ENCODE measurements at places on chromosomes 2 and 18. TPM values are rescaled to one million over a fixed set of nuclear protein-coding genes. Genes with fewer than 3 reads are reported as not detected.

Gene REG1B
- total RNA-seq: not detected

Gene KIF1A
- total RNA-seq: 41.1 TPM

Gene SPP2
- not detected for total RNA-seq

Gene SLC4A5
- 2.0 TPM for total RNA-seq

Gene METTL21A
- 65.2 TPM for total RNA-seq

DNA sequence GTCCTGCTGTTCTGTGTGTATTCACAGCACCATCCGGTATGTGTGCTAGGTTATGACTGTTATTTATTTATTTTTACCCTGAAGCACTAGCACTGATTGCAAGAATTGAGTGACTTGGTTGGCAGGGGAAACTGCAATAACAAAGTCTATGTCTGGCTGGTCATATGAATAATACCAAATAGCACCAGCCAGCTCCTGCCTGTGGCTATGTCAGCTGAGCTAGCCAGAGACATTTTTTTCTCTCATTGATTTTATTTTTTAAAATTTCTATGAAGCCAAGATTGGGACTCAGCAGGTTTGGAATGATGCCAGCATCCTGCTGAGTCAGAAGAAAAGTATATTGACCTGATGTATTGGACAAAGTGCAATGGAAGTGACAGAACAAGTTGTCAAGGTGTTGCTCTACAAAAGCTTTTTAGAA lies 188.5 kb upstream of the CDH2 start:
- DNase-seq: no peak

GRCh38 chr2:37827455-37827854 lies 97.6 kb upstream of the RMDN2 start:
- DNase-seq: no peak

DNA sequence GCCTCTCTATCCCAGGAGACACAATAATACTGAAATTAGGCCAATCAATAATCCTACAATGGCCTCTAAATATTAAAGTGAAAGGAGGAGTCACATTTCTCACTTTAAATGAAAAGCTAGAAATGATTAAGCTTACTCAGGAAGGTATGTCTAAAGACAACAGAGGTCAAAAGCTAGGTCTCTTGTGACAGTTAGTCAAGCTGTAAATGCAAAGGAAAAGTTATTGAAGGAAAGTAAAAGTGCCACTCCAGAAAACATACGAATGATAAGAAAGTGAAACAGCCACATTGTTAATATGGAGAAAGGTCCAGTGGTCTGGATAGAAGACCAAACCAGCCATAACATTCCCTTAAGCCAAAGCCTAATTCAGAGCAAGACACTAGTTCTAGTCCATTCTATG lies 9.5 kb downstream of the SESTD1 start:
- no peak for DNase-seq

GRCh38 chr18:2978208-2978607 lies 34.7 kb downstream of the LPIN2 start:
- no peak for DNase-seq

GRCh38 chr18:47949202-47949601 lies 18.7 kb upstream of the SMAD2 start:
- DNase-seq: no peak

GRCh38 chr2:121740973-121741372 lies 4.3 kb upstream of the NIFK start:
- no peak for DNase-seq

GRCh38 chr2:42795841-42796301 lies 3.5 kb upstream of the HAAO start:
- DNase-seq: no peak

DNA sequence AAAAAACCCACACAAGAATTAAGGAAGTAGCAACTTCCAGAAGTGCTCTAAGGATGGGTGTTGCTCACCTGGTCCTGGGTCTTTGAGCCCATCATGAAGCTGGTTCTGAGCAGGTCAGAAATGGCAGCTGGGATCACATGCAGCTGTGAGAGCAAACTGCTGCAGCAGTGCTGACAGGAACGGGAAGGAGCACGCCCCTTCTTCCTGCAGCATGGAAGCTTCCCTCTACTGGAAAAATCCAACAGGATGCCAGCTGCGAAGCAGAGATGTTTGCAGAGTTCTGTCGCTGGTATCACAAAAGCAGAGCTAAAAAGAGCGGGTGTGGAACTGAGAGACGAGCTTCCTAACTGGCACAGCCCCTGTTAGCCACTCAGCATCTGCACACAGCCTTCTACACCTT lies 33.7 kb downstream of the EIF4E2 start:
- DNase-seq: no peak
